NCI-H2081 (cell line): ENCODE measurements at places on chromosomes 6 and 20.

DNA sequence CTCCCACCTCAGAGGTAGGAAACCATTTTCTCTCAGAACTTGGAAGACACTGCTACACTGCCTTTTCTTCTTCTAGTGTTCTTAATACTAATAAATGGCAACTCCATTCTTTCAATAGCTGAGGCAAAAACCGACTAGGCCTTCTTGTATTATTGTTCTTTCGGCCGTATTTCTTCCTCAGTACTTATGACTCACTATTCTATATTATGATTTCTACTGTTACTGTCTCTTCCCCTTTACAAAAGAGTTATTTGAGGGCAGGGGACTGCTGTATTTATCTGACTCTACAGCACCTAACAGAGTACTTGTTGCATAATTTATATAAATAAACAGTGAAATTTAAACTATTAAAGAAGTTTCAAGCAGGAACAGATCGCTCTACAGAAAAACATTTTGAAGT lies 3.1 kb downstream of the DNAAF9 start:
- no peak for DNase-seq

- no peak for DNase-seq
Observed at GRCh38 chr6:42374018-42374669, 77.6 kb downstream of the TRERF1 start.

GRCh38 chr6:133855991-133856370 lies 32.9 kb upstream of the TCF21 start:
- DNase-seq = no peak

GRCh38 chr6:41122373-41122772 lies 31.8 kb downstream of the TREML1 start:
- no peak for DNase-seq

- DNase-seq = no peak
Observed at GRCh38 chr6:133959667-133960368, 6.8 kb downstream of the TBPL1 start.

DNA sequence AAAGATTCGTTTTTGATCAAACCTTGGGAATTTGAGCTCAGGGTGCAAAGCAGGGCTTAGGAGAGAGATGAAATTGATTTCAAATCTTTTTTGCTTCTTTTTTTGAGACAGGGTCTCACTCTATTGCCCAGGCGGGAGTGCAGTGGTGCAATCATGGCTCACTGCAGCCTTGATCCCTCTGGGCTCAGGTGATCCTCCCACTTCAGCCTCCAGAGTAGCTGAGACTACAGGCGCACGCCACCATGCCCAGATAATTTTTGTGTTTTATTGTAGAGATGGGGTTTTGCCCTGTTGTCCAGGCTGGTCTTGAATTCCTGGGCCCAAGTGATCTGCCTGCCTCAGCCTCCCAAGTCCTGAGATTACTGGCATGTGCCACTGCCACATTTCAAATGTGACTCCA lies 58.7 kb downstream of the DOK5 start:
- no peak for DNase-seq

GRCh38 chr6:40077736-40078135 lies 143.5 kb upstream of the MOCS1 start:
- DNase-seq = no peak

DNA sequence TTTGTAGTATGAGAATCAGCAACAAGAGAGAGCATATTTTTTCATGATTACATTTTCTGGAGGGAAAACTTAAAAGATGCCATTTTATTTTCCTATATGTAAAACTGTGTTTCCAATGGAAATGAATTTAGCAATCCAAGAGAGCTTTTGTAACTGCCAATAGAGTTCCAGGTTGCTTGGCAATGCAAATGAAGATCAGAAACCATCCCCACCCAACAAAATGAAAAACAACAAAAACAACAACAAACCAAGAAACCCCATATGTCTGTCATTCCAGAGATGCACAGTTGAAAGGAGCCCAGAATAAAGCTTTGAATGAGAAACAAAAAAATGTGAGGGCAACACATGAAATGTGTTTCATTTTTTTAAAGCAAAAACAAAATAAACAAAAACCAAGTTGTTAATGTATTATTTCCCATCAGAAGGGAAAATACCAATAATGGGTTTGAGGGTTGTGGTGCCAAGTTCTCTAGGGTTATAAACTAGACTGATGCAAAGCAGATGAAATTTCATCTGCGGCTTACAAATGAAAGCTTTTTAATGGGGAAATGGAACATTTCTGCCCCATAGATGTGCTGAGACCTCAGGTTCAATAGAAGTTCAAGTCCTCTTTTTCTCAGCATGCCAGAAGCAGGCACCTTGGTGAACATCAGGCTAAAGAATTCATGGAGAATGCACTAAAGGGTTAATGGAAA lies 121.5 kb upstream of the MCHR2 start:
- DNase-seq = no peak

DNA sequence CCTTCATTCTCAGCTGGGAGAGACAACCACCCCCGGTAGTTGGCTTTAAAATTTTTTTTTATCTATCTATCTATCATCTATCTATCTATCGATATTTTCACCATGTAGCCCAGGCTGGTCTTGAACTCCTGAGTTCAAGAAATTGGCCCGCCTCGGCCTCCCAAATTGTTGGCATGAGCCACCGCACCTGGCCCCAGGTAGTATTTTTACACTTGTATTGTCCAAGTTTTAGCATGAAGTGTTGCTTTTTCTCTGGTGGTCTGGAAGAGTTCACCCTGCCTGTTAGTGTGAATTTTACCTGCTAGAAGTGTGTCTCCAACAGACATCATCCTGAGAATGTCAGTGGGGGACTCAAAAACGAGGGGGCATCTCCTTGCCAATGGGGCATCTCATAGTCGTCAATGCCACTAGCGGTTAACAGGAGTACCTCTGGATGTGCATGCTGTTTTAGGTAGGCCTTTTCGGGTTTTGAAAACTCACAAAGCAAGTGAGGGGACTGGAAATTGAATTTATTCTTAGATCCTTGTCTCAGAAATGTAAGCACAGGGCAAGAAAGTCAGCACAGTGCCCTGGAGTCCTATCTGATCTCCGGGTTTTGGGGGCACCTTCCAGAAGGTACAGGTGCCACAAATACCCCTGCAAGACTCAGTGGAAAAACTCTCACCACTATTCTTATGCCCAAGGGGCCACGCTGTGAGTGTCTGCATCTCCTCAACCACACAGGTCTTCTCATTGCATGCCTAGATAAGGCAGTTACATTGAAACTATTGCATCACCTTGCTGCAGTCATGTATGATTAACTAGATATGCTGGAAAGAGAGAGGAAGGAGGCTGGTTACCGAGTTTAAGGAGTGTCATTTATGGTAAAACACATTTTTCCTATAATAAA lies 37.1 kb downstream of the TNFAIP3 start:
- no peak for DNase-seq

GRCh38 chr6:82364087-82365015 lies 734 bp downstream of the TPBG start:
- peak; percentile 29 for DNase-seq

DNA sequence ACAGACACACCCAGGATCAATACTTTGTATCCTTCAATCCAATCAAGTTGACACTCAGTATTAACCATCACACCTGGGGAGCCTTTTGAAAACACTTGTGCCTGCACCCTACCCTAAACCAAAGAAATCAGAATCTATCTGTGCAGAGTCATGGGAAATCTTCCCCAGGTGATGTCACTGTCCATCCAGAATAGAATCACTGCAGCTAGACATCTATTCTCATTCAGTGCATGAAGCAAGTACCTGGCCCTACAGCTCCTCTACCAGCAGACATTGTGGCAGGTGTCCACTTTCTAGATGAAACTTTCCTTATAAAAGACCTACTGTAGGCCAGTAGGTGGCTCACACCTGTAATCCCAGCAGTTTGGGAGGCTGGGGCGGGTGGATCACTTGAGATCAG lies 262.4 kb upstream of the MARCKS start:
- DNase-seq = no peak

- DNase-seq = no peak
Observed at GRCh38 chr6:46985943-46986342, 56.2 kb downstream of the ADGRF1 start.

- DNase-seq = no peak
Observed at GRCh38 chr6:16998461-16998860, 103.4 kb upstream of the STMND1 start.

- no peak for DNase-seq
Observed at GRCh38 chr6:41283600-41283999, 2.9 kb downstream of the TREM1 start.

GRCh38 chr20:35560541-35560940 lies 18.7 kb downstream of the ERGIC3 start:
- no peak for DNase-seq

- DNase-seq = peak; percentile 30
Observed at GRCh38 chr20:50762435-50763220, 31.2 kb downstream of the PARD6B start.

DNA sequence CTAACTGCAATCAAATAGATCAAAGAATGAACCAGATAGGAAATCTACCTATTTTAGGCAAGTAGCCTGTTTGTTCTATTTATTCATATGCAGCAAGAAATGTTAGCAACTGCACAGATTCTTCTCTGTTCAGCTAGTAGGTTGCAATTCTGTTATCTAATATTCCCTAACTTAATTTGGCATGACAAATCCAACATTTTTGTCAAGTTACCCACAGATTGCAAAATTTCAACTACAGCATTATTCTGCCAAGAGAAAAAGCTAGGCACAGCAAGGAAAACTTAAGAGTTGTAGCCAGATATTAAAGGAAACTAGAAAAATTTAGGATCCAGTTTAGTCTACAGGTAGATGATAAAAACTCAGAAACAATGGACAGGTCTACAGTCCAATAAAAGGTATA lies 104.4 kb upstream of the SYNCRIP start:
- DNase-seq = no peak

GRCh38 chr6:147642458-147642857 lies 134.0 kb downstream of the SAMD5 start:
- DNase-seq = no peak

DNA sequence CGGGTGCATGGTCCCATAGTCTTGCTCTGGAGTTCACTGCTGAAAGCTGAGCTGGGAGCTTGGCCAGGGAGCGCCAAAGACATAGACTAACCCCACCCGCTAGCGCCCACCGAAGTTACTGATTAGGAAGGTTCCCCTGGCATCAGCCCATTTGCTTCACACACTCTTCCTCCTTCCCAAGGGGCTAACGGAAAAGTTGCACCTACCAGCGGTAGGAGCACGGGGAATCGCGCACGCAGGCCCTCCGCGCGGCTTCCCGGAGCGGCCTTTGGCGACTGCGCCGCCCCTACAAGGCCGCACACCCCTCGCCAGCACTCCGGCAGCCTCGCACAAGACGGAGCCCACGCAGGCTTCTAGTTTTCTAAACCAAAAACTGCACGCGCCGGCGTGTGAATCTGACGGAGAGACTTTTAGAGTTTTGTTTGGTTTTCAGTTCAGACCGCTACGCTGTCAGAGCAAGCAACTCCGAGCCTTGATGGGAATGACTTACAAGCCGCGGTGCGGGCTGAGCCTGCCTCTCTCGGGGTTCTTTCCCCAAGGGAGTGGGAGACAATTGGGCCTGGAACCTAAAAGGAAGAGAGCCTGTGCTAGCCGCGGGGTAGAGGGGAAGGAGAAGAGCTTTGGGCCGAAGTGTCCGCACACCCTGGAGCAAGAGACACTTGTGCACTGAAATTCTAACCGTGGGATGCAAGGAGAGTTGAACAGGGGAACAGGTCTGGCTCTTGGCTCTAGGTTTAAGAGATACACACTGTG lies 891 bp upstream of the POU3F2 start:
- no peak for DNase-seq

GRCh38 chr6:119799596-119800509 lies 450.3 kb upstream of the MAN1A1 start:
- DNase-seq = no peak

DNA sequence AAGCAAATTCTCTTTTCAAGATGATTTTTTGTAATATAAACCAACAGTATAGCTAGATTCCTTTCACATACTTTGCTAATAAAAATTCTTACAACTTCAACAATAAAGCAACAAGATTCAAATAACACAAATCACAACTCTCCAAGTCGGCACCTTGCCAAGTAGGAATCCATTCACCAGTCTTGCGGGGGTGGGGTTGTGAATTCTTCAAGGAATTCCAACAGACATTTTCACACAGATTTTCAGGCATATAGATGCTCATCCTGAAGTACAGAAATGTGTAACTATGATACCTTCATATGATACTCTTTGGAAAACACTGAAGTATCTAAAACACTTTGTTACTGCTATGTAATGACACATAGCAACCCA lies 36.5 kb downstream of the SCML4 start:
- DNase-seq = no peak

DNA sequence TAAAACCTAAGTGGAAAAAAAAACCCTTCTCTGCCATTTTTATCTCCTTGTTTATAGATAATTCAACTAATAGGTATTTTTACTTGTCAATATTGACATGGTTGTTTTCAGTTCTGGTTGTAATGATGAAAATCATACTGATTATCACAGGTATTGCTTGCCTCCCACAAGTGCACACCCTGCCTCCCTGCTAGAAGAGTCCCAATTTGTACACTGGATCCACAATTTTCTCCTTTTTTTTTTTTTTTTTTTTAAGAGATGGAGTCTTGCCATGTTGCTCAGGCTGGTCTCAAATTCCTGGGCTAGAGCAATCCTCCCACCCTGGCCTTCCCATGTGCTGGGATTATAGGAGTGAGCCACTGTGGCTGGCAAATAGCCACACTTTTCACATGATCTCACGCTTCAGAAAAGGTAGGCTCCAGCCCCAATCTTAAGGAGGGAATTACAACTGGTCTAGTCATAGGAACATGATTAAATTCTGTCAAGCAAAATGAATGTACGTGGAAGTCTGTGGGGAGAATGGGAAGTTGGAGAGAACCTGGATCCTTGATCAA lies 12.3 kb downstream of the DYNLT2 start:
- no peak for DNase-seq

DNA sequence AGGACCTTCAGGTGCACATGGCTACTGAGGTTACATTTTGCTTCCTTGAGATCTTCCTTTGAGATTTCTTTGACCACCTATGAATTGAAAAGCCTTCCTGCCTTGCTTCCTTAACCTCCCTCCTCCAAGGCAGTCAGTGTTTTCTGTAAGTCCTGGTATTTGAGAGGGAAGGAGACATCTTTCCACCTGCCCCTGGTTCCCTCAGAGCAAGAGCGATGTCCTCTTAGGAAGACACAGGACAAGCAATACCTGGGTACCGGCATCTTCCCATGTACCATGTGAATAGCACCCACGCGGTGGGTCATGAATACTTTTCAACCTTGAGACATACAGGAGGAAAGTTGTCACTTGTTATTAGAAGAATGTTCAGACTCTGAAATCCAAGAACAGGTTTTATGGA lies 37.1 kb downstream of the GINS1 start:
- no peak for DNase-seq

DNA sequence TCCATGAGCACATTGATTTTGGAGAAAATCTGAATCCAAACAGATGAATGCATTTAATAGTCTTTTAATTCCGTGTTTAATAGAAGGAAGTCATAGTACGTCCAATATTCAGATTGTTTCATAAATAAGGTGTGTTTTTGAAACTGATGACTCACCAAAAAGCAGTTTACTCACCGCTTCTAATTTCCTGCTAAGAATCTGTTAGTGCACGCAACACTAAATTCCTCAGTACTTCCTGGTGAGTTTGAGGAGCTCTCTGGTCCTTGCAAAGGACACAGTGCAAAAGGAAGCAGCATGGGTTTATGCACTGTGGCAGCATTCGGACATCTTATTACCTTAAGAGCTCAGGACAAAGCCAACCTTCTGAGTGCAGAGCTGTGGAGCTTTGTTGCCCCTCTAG lies 2.3 kb upstream of the ADGRF1 start:
- DNase-seq = no peak
